ENCODE measurements at places on chromosomes 6 and 20.

DNA sequence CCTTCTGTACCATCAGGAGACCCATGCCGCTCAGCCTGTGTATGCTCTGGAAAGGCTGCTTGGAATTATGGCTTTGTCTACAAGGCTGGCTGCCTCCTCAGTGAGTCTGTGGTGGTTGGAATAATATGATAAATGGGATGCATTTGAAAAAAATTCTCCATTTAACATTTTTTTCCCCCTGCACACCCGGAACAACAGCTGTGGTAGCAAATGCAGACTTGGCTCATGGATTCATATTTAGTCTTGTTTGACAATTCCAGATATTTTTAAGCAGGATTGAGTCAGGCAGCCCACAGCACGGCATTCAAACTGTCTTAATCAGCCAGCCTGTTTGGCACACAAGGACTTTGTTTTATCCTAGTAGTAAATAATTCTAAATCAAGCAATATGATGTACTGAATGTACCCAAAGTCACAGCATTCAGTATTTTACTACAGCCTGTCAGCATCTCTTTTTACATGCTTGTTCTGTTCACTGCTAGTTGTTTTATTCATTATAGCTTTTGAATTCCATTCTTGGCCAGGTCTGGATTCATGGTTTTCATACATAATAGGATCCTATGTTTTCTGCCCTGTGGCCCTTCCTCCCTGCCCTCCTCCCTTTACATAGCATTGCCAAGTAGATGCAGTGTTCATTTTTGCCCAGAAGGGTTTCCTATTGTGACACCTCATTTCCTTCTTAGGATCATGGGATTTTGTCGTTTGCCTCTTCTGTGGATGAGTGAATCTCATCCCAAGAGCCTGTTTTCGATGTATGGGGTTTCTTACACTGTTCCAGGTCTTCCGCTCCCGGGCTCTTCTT, 68.1 kb downstream of the LRRC1 start:
- DNase-seq, result no peak

DNA sequence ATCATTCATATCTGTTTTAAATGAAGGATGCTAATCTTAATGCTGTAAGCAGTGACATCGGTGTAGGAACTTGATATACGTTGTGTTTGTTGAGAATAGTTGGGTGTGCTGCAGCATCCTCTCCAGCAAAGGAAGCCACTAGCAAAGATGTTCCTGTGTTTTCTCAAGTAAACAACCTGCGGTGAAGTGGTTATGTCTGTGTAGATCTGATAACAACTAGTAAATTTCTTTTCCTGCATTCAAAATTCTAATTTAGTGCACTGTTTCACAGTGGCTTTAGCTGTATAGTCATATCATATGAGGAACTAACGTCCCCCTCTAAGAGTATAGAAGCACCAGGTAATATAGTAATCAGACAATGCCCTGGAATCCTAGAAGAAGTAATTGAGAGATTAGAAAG, 38.7 kb downstream of the NCOA7 start:
- DNase-seq, result no peak

DNA sequence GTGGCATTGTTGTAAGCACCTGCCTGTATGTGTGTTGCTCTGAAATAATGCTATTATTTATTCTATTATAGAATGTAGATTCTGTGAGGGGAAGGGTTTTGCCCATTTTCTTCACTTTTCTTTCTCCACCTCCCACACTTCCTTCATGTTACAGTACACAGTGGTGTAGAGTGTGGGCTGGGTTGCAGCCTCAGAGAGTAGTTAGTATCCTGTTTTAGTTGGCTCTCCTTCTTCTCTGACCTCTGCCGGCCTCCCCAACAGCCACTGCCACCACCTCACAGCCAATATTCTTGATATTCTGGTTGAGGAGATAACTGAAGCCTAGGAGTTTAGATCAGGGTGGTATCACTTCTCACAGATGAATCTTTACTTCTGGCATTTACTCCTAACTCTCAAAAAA, 143.4 kb downstream of the BCKDHB start:
- DNase-seq, result no peak

DNA sequence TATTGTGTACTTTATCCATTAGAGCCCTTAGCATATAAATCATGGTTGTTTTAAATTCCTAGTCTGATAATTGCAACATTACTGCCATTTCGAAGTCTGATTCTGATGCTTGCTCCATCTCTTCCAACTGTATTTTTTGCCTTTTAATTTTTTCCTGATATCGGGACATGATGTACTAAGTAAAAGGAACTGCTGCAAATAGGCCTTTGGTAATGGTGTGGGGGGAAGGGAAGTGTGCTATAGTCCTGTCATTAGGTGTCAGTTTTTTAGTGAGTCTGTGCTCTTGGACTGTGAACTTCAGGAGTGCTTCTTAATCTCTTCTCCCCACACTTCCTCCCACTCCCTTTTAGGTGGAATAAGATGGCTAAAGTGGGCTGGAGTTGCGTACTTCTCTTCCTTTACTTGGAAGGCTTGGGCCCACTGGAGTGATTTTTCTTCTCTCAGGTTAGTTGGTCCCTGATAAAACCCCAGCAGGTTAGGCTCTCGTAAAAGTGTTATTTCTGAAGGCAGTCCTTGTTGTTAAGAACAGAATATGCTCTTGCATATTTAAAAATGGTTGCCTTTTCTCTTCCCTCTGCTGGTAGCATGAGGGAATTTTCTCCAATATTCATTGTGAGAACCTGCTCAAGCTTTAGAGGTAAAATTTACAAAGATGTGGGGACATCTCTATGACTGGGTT, 18.1 kb downstream of the STXBP5 start:
- no peak for DNase-seq

GRCh38 chr6:44012078-44012493, 115.2 kb downstream of the MRPL14 start:
- peak; percentile 66 for DNase-seq

DNA sequence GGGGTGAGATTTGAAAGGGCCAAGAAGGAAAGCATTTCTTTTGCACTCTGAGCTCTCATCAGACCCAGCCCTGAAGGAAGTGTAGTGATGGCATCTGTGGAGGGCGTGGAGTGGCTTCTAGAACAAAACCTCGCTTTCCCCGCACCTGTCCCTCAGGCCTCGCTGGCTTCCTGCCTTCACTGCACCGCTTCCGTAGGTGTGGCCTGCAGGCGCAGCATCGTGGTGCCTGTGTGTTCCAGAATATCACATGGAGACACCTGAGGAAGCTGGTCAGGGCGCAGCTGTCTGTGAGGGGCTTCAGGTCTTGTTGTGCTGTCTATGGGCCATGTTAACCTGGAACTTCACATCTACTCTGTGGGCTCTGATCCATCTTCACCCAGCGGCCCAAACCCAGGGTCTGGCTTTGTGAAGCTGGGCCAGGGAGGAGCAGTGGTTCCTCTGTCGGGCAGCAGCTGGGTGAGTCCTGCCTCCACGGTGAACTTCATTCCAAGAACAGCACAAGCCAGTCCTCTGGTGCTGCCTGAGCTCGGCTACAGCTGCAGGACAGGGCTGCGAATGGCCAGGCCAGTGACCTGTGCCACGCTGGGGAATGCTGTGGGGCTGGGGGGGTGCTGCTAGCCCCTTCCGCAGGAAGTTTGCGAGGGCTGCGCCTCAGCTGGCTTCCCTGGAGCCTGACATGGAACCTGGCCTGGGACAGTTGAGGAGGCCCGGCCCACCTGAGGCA, 40.9 kb downstream of the DSTN start:
- peak; percentile 79 for DNase-seq

DNA sequence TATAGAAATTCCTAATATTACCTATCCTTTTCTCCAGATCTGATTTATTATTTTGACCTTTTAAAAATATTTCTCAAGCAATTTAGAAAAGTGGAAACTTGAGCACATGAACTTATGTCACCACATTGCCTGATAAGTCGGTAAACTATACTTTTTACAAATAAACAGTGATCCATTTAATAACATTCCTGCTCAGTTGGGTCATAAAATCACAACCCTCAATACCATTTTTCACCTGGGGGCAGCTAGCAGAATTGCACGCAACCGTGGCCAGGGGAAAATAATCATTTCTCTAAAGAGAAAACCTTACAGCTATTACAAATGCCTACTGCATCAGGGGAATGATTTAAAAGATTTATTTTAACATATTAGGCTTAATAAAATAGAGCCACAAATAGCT, 614.5 kb downstream of the PHF3 start:
- DNase-seq, result no peak

GRCh38 chr20:8242827-8243724, 111.0 kb downstream of the PLCB1 start:
- DNase-seq, result no peak

DNA sequence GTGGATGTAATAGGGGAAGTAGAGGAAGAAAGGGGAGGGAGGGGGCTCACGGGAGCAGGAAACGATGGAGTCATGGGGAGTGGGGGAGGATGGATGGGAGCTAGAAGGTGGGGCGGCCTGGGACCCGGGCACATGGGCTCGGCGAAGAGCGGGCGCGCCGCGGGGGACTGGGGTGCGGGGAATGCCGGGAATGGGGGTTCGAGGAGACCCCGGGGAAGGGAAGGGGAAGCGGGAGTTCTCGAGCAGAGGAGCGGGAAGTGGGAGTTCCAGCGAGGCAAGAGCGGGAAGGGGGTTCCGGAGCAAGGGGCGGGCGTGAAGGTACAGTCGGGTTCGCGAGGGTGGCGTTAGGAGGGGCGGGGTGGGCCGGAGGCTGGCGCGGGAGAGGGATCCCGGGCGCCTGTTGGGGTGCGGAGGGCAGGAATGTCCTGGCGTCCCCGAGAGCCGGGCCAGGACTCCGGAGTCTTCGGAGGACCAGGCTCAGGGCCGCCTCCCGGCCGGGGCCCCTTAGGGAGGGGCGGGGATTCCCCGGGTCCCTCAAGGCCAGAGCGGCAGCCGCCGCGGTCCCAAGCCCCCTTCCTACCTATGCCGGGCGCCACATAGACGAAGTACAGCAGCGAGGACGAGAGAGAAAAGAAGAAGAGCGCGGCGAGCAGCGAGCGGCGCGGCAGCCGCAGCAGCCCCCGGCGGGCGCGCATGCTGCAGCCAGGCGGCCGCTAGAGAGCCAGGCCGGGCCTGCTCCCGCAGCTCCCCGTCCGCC, 504 bp downstream of the B4GALT5 start:
- peak; percentile 83 for DNase-seq

DNA sequence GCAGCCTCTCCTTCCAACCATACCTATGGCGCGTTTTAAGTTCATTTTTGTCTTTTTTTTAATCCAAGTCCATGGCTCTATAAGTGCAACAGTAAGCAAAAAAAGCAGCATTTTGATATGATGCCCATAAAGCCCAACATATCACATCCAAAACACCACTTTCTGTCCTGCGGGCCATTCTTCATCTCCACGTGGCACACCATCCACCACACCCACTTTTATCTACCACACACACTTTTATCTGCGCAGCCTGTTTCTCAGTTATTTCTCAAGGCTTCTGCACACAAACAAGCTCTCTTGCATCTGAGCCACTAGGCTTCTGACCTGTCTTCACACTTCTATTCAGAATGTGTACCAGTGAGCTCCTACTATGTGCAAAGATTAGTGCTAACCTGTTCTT, 5.3 kb downstream of the GCLC start:
- no peak for DNase-seq

GRCh38 chr6:170112583-170112860, 178.4 kb downstream of the DLL1 start:
- peak; percentile 35 for DNase-seq

- DNase-seq, result peak; percentile 59
Measured at GRCh38 chr6:170130201-170130621, 160.7 kb downstream of the DLL1 start.

DNA sequence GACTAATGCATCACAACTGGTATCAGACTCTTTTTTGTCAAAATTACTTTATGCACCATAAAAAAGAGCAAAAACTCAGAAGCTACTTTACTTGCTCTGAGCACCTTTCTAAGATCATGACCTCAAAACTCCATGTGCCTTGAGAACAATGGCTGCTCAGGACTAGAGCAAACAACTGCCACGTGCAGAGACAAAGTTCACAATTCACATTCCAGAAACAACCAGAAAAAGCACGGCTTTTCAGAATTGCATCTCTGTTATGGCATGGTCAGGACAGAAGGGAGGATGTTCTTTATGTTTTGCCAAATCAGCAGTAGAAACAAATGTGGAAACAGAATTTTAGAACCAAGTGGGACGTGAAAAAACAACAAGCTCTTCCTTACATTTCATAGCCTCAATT, 70.5 kb downstream of the CNKSR3 start:
- DNase-seq, result no peak

GRCh38 chr20:16528078-16528477, 45.2 kb downstream of the KIF16B start:
- no peak for DNase-seq

- DNase-seq, result peak; percentile 62
Measured at GRCh38 chr20:36319356-36320260, 13.5 kb downstream of the DLGAP4 start.

DNA sequence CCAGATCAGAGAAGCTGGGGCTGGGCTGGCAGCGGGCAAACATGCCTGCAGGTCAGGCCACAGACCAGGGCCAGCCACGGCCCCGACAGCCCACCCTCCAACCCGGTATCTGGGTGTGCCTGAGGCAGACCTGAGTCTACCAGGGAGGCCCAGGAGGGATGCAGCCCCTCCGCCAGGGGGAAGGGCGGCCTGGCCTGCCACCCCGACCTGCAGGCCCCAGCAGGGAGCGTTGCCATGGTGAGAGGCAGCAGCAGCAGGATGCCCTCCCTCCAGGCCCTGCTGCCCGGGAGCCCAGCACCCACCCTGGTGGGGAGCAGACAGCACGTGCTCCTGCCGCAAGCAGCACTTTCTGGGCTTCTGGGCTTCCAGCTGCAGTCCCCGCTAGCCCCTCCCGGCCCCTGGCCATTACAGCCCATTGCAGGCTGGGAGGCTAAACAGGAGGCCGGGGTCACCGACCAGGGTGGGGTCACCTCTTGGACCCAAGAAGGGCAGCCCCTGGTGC, 3.8 kb upstream of the EEF1A2 start:
- peak; percentile 75 for DNase-seq

DNA sequence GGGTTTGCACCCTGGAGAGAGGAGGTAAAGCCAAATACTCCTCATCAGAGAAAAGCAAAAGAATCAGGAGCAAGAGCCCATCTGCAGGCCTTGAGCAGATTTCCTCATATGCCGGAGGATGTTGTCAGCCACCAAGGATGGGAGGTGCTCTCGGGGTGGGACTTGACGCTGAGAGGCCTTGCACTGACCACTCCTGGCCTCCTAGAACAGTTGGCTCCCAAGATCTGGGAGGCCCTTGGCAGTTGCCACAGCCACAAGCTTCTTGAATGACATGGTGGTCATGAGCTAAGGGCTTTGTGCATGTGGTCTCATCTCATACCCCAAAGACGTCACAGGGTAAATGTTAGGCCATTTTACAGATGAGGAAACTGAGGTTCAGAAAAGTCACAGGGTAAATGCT, 75.2 kb upstream of the PMEPA1 start:
- peak; percentile 43 for DNase-seq

DNA sequence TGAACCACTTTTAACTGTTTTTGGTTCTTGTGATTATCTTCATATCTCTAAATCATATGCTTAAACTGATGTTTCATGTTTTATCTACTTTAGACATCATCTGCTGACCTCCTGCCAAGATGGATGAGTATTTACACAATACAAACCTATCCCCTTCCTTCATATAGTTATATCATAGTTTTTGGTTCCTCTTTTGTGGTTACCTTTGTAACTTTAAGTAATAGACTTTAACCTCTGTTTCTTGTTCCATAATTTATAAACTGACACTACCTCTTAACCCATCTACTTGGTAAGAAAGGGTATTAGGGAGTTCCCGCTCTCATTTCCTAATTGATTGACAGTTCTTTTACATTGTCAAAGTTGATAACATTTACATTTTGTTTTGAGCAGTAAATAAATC, 11.9 kb downstream of the PCMT1 start:
- DNase-seq, result no peak

- DNase-seq, result no peak
Measured at GRCh38 chr6:113997116-113997515, 26.2 kb upstream of the HDAC2 start.
